ENCODE measurements at places on chromosomes 16 and 17. TPM values are rescaled to one million over a fixed set of nuclear protein-coding genes. Genes with fewer than 3 reads are reported as not detected.

NLRC3 gene
- polyA plus RNA-seq = 0.28 TPM

GAA gene
- 73.9 TPM for polyA plus RNA-seq

MVD gene
- polyA plus RNA-seq = 94.2 TPM

GUCY2D gene
- polyA plus RNA-seq = 0.08 TPM

DHRS7C gene
- not detected for polyA plus RNA-seq

RHBDL1 gene
- polyA plus RNA-seq = 9.2 TPM

CFAP97D1 gene
- polyA plus RNA-seq = not detected

RABEP1 gene
- 88.1 TPM for polyA plus RNA-seq

- no peak for DNase-seq
Measured at GRCh38 chr17:82435103-82435502, 15.4 kb downstream of the CYBC1 start.

GRCh38 chr16:72560617-72561016 is 388.7 kb upstream of the PMFBP1 start:
- no peak for DNase-seq

GRCh38 chr16:85372627-85373372 is 240.3 kb upstream of the GSE1 start:
- DNase-seq = no peak

DNA sequence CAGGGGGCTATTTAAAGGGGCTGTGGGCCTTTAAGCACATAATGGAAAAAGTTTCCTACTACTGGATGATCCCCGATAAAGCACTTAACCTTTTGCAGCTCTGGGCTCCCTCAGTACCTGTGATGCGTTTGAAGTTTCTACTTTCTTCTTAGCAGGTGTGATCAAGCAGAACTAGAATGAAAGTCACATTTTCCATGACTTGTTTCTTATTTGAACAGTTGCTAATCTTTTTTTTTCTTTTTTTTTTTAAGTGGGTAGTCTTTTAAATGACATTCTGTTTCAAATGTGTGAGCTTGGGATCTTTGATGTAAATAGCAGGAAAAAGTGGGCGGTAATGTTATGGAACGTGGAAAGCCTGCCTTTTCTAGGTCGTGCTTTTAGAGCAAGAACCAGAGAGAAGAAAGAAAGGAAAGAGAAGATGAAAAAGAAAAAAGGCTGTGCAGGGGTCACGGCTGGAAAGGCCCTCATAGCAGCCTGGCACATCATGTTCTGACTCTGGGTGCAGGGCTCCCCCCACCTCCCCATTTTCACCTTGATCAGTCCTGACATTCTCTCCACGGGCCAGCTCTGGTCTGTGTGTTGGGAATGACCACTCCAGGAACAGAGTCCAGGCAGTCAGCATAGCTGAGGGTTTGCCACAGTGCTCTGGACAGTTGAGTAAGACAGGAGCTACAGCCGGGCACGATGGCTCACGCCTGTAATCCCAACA is 150.6 kb downstream of the CLEC16A start:
- no peak for DNase-seq

GRCh38 chr16:66324815-66325515 is 41.5 kb upstream of the CDH5 start:
- DNase-seq = peak; percentile 72

- peak; percentile 24 for DNase-seq
Measured at GRCh38 chr16:12207939-12208338, 231.4 kb downstream of the SNX29 start.

GRCh38 chr17:67546578-67547527 is 169.8 kb downstream of the PITPNC1 start:
- peak; percentile 40 for DNase-seq
